Dermis blood vessel endothelial cell (primary cell): ENCODE measurements at places on chromosomes 13 and 19. TPM values are rescaled to one million over a fixed set of nuclear protein-coding genes. Genes with fewer than 3 reads are reported as not detected.
A peak's percentile ranks its signal among the peaks of the same experiment; 100 is the strongest.

GRCh38 chr13:35765366-35765765 lies 288.9 kb upstream of the MAB21L1 start:
- no peak for DNase-seq

DNA sequence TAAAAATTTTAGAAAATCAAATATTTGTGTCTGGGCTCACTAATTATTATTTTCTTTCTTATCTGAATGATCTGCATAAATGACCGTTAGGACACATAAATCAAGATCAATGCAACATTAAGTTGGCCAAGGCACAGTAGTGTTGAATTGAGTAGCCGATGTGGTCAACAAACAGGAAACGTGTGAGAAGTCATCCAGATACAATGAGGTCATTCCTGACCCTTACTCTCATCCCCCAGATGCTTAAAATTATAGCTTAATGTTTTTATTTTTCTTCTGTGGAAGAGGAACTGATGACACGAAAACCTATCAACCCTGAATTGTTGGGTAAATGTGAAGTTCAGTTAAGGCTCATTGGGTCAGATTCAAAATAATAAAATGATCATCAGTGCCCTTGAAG lies 222.9 kb downstream of the RFC3 start:
- no peak for DNase-seq

- no peak for DNase-seq
Measured at GRCh38 chr19:1941146-1942077, at the start of gene CSNK1G2. Gene CSNK1G2 (plus strand): TSS chr19:1941172. CDS start chr19:1969773, 28,601 bp downstream.

DNA sequence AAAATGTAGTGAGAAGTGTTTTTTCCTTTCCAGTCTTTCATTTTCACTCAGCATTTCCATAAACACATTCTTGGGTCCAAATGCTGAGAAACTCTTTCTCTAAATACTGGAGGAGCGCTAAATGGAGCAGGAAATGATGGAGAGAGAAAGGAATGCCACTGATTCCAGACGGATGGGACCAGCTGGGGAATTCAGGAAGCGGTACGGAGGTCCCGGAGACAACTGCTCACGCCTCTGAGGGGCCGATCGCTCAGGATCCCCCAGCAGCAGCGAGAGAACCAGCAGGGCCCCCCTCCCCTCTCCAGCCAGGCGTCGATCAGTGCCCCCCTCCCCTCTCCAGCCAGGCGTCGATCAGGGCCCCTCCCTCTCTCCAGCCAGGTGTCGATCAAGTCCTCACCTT lies 13.2 kb downstream of the RASA3 start:
- DNase-seq, result peak; percentile 95

- no peak for DNase-seq
Measured at GRCh38 chr13:72473321-72473720, 254.1 kb downstream of the MZT1 start.

Gene CACNG6
- 0.84 and 0.85 TPM in 2 replicates for total RNA-seq

DNA sequence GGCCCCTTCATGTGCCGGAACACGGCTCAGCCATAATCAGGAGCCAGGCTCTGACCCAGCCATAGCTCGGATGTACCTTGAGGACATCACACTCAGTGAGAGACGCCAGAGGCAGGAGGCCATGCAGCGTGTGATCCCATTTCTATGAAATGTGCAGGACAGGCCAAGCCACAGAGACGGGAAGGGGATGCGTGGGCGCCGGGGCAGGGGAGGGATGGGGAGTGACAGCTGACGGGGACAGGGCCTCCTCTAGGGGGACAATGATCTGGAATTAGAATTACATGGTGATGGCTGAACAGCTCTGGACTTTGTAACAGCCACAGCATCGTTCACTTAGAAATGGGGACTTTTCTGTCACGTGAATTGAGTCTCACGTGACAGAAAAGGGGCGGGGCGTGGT lies 34.9 kb downstream of the SBNO2 start:
- no peak for DNase-seq

DNA sequence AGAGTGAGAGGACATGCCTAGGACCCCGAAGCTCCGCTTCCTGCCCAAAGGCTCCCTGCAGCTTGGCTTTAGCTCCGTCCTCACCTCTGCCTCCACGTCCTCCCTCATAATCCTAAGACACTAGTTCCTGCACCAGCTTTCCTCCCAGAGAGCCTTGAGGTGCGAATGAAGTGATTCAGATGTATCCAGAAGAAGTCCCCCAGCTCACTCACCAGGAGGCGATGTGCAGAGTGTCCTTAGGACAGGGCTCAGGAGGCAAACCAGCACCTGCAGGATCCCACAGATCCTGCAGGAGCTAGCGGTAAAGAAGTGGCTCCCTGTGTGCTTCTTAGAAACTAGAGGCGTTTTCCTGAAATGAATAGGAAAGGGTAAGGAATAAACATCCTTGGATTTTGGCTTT lies 109.7 kb downstream of the HSPH1 start:
- DNase-seq, result peak; percentile 8

Gene ZNF738
- 4.1 and 4.8 TPM in 2 replicates for total RNA-seq

- DNase-seq, result no peak
Measured at GRCh38 chr13:99282264-99283231, 24.4 kb upstream of the GPR18 start.

Gene PDE4C
- 0.28 and 0.51 TPM in 2 replicates for total RNA-seq
